ENCODE measurements at places on chromosomes 3 and 15.

DNA sequence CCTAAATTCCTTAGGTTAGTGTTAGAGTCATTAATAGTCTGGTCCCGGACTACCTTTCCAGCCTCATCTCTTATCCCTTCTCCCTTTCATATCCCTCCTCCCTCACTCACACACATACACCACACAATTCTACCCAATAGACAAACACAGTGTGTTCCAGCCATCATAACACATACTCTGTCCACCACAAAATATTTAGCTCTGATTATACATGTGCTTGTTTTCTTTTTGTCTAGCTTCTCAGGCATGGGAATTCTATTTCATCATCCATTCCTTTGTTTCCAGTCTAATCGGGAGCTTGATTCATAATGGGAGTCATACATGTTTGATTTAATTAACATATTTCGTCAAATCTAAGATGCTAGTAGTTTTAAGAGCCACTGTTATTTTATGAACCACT lies 161.8 kb upstream of the BFSP2 start:
- no peak for DNase-seq

GRCh38 chr3:48092270-48092669 lies 76.1 kb upstream of the MAP4 start:
- no peak for DNase-seq

DNA sequence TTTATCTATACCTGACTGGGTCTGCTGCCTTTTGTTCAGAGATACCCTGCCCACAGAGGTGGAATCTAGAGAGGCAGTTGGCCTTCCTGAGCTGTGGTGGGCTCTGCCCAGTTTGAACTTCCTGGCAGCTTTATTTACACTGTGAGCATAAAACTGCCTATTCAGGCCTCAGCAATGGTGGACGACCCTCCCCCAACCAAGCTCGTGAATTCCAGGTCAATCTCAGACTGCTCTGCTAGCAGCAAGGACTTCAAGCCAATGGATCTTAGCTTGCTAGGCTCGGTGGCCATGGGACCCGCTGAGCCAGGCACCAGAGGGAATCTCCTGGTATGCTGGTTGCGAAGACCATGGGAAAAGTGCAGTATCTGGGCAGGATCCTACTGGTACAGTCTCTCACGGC lies 270.2 kb downstream of the CADM2 start:
- DNase-seq: no peak

DNA sequence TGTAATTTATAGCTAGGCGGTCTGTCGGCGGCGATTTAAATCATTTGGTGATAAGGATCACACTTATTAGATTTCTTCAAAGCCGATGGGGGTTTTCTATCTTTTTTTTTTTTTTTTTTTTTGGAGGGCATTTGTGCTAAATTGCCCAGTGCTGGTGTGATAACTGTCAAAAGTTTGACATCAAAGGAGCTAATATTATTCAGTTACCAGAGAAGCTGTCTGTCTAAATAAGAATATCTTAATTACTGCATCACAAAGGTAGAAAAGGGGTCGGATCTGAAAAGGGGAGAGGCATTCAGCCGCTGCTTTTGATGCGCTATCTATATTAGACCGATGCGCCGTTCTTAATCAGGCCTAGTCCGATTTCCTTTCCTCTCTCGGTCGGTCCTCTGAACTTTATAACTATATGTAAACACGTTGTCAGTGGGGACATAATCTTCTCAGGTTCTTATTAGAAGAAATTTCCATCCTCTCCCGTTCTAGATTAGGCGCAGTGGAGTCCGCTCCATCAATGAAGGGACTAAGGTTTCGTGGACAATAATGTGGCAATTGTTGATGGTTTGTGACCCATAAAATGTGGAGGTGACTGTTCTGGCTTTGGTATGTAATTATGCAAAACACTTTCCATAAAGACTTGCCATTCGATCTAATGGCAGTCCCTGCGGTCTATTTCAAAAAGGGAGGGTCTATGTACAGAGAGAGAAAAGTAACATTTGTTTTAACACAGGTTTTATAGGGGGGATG lies 31.7 kb downstream of the NR2F2 start:
- DNase-seq: no peak

DNA sequence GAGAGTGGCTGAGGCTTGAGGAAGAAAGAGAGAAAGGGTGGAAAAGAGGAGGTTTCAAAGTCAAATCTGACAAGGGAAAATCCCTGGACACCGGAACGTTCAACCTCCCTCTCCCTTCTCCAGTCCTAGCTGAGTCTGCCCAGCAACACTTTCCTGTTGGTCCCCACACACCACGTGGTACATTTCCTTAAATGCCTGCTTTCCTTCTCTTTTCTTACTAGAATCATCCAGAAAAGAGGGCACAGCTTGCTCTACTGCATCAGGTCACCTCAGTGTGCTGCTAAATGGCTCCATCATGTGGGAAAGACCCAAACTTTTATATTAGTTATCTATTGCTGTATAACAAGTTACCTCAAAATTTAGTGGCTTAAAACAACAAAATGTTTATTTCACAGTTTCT lies 181.2 kb downstream of the NECTIN3 start:
- DNase-seq: no peak

- DNase-seq: no peak
Measured at GRCh38 chr3:116281313-116282143, 163.8 kb downstream of the LSAMP start.

DNA sequence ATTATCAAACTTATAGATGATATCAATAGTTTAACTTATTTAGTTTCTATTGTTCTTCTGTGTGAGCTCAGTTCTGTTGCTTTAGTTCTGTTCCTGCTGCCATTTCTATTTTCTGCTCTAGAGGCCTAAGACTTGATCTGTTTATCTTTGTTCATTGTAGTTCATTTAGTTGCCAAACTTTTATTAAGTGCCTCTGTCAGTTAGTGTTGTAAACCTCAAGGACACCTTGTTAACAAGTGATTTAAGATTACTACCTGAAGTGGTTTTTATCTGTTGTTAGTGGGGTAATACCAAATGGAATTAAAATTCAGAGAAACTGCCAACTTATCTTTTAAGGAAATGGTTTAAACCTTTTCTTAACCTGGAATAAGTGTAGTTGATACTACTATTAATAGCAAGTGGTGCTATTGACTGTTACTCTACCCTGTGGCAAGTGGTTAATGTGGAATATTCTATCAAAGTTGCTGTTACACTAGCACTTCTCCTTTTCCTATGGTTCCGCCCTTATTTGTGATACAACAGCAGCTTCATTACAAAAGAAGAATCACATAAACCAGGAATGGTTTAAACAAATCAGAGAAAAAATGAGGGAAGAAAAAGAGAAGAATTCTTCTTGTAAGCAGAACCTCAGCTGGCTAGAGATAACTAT lies 500.6 kb upstream of the GOLIM4 start:
- DNase-seq: no peak

- no peak for DNase-seq
Measured at GRCh38 chr3:143249014-143249413, 129.4 kb downstream of the CHST2 start.

DNA sequence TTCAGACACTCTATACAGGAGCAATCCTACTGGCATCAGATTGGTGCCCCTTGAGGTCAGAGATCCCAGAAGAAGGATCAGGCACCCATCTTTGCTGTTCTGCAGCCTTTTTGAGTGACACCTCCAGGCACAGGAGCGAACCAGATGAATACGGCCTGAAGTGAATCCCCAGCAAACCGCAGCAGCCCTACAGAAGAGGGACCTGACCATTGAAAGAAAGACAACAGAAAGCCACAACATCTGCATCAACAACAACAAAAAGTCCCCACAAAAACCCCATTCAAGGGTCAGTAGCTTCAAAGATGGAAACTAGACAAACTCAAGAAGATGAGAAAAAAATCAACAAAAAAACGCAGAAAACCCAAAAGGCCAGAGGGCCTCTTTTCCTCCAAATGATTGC lies 130.4 kb downstream of the PPM1L start:
- no peak for DNase-seq

DNA sequence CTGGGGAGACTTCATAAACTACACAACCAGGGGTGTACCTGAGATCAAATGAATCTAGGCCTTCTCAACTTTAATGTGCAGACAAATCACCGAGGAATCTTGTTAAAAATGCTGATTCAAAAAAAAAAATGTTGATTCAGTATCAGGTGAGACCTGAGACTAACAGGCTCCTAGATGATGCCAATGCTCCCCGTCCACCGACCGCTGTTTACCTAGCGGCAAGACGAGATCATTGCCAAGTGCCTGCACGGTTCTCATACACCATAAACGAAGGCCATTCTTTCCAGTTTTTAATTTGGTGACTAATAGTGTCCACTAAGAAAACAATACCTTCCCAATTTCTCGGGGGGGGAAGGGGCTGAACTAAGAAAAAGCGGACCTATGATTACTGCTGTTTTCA lies 2.5 kb upstream of the FSIP1 start:
- DNase-seq: no peak

DNA sequence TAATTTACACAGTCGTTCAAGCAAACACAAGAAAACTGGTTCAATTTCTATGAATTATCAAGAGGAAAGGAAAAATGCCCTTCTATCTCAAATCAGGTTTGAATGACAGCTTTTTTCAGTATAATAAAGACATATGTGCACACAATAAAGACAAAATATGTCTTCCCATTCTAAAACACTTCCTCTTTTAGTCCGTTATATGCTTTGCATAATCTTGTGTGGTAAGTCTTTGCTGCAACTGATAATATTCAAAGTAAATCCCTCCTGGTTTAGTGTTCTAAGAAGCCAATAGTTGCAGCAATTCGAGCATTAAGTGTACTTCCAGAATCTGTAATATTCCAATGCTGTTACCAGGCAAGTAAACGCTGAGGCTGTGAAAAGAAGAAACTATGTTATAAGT lies 43.7 kb upstream of the MAPKBP1 start:
- DNase-seq: no peak

GRCh38 chr3:72728958-72729467 lies 119.2 kb downstream of the SHQ1 start:
- no peak for DNase-seq

DNA sequence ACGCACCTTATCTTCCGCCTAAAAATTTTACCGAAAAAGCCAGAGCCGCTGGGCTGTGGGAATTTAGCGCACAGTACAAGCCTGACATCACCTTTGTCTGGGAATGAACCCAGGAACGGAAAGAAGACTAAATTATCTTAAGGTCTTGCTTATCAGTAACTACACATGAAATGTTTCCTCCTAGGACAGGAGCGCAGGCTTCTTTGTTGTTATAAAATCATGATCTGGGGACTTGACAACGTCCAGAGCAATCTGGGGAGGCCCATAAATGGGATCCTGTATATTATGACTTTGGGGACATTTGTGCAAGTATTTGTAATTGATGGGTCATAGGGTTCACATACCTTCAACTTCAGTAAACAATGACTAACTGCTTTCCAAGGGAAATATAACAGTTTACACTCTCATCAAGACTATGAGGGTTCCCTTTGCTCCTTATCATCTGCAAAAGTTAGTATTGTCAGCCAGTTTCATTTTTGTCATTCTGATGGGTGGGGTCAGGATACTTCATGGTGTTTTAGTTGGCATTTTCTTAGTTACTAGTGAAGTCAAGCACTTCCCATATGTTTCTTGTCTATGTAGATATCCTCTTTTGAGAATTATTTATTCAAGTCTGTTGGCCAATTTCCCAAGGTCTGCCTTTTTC lies 213.9 kb upstream of the PFN2 start:
- DNase-seq: no peak

GRCh38 chr15:66630801-66631351 lies 65.1 kb upstream of the LCTL start:
- DNase-seq: no peak

- no peak for DNase-seq
Measured at GRCh38 chr3:32778389-32778788, 39.4 kb upstream of the TRIM71 start.

DNA sequence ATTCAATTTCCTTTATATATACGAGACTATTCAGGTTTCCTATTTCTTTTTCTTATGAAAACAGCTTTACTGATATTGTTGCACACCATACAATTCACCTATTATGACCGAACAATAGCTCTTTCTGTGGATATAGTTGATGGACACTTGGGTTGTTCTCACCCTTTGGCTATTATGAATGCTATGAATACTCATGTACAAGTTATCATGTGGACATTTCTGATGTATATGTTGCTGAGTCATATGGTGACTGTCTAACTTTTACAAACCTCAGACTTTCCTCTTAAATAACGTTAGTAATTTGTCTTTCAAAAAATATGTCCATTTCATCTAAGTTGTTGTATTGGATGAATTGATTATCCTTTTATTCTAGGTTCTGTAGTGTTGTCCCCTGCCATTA lies 15.7 kb upstream of the USF3 start:
- DNase-seq: no peak

- DNase-seq: no peak
Measured at GRCh38 chr3:117278424-117279190, 569.0 kb downstream of the TUSC7 start.

GRCh38 chr15:63572749-63573464 lies 24.3 kb upstream of the FBXL22 start:
- no peak for DNase-seq

DNA sequence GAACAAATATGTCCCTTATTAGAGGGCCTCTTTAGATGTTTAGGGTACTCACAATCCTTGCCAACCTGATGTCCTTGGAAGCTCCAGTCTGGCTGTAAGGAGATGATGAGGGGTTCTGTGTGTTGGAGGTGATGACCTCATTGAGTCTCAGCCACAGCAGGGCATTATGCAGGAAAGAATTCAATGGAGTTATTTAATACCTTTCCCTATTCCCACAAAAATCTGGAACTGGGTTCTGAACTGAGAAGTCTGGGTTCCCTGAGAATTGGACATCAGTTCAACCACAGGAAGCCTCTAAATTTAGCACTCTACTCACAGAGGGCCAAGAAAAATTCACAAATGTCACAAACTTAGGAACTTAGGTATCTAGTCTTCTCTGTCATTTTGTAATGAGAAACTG lies 36.9 kb downstream of the SLC35A5 start:
- DNase-seq: no peak

Data from activated T-cell treated with anti-CD3 and anti-CD28 coated beads for 1 hour (primary cell).